ENCODE measurements at places on chromosomes 6 and 20.
A peak's percentile ranks its signal among the peaks of the same experiment; 100 is the strongest.

- DNase-seq: no peak
Measured at GRCh38 chr20:56955680-56956079, 310.8 kb downstream of the BMP7 start.

- DNase-seq: no peak
Measured at GRCh38 chr6:4797587-4797986, 21.4 kb downstream of the CDYL start.

- no peak for DNase-seq
Measured at GRCh38 chr6:90917376-90917775, 330.5 kb upstream of the MAP3K7 start.

- no peak for DNase-seq
Measured at GRCh38 chr20:60054716-60055634, 96.8 kb downstream of the CDH26 start.

- no peak for DNase-seq
Measured at GRCh38 chr6:114342826-114343781, at the start of gene HS3ST5. TSS of gene HS3ST5 (minus strand) at chr6:114343023. CDS start at chr6:114062845, 280,178 bp downstream.

- DNase-seq: no peak
Measured at GRCh38 chr6:110181131-110182030, 1.2 kb downstream of the CDC40 start.

DNA sequence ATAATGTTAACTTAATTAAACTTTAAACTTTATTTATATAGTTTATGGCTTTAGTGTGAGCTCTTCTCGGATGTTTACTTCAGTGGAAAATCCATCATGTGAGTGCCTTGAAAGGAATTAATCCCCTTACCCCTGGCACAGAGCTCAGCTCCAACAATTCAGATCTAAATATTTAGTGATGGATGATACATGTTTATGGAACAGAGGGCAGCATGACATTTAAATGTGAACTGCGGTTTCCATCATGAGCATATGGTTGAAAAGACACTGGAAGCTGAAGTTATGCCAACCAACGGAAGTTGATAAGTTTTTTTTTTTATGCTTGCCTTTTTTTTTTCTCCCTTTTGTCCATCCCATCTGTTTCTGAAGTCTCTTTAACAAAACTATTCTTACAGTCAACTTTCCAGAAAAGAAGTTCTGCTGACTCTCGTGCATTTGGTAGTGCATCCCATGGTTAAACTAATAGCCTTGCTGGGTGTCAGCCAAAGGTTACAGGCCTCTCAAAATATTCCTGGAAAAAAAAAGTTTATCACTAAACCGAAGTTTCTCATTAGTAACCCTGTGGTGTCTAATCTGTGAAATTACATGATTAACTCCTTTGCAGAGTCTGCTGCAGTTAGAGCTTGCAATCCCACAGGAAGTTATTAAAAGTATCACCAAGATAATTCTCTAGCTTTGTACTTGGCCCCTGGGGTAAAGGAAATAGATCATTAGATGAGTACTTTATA lies 243.9 kb upstream of the TCF21 start:
- DNase-seq: no peak

GRCh38 chr20:25361287-25361683 lies 29.4 kb downstream of the ABHD12 start:
- DNase-seq: no peak

- DNase-seq: peak; percentile 52
Measured at GRCh38 chr20:41617059-41617901, 897 bp downstream of the CHD6 start.

DNA sequence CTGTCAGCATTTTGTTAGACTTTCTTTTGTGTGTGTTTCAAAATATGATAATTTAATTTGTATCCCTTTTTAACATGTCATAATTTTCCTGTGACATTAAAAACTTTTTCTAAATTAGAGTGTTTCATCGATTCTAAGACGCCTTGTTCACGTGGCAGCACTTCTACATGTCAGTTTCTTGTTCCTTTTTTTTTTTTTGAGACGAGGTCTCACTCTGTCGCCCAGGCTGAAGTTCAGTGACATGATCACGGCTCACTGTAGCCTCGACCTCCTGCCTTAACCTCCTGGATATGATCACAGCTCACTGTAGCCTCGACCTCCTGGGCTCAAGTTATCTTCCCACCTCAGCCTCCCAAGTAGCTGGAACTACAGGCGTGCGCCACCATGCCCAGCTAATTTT lies 27.6 kb upstream of the ADRM1 start:
- no peak for DNase-seq

GRCh38 chr6:33750244-33750991 lies 3.7 kb upstream of the IP6K3 start:
- no peak for DNase-seq

GRCh38 chr20:36112112-36112511 lies 42.4 kb upstream of the EPB41L1 start:
- no peak for DNase-seq

GRCh38 chr20:3935956-3936340 lies 46.8 kb downstream of the PANK2 start:
- no peak for DNase-seq
